ENCODE measurements at places on chromosomes 1 and 21.
A peak's percentile ranks its signal among the peaks of the same experiment; 100 is the strongest.

DNA sequence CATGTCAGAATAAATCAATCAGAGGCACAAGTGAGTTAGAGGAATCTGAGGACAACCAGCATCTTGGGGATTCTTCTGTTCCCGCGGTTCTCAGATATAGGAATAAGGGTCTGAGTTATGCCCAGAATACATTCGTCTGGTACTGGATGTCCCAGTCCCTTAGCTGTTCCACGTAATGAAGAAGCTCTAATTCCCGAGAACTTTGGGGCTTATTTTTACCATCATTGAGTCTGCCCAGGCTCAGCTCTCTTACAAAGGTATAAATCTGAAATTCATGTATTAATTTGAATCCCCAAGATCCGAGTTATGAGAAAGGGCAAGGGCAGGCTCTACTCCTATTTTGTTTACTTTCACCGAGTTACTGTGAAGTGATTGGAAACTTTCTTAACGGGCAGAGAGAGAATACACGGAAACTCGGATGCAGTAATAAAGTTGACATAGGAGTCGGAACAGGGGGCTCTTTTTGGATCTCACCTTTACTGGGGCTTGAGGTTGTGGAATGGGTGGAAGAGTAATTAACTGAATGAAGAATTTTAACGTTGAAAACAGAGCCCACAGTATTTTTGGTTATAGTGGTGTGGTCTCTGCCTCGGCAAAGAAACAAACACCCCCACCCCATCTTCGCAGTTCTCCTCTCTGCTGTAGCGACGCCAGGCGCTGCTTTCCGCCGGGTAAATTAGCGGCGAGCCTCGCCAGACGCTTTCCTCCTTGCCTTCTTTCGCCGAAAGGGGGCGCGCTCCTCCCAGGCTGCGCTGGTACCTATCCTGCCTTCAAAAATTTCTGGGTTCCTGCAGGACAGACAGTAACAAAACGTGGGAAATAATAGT is 7.1 kb downstream of the PRRX1 start:
- peak; percentile 1 for DNase-seq

DNA sequence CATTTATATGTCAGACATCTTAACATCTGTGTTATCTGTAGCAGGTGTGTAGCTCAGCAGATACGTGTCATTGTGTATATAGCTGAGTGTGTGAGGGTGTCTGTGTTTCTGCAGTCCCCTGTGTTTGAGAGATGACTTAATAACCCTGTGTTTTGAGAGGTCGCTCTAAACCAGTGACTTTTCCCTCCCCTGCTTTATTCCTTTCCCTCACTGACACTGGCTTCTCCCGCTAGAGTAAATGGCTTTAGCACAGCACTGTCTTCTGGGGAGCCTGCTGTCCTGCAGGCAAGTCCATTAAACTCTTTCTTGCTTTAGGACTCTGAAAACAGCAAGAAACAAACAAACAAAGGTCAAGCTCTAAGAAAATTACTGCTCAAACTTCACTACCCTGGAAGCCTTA is 53.0 kb downstream of the VANGL1 start:
- DNase-seq = no peak

DNA sequence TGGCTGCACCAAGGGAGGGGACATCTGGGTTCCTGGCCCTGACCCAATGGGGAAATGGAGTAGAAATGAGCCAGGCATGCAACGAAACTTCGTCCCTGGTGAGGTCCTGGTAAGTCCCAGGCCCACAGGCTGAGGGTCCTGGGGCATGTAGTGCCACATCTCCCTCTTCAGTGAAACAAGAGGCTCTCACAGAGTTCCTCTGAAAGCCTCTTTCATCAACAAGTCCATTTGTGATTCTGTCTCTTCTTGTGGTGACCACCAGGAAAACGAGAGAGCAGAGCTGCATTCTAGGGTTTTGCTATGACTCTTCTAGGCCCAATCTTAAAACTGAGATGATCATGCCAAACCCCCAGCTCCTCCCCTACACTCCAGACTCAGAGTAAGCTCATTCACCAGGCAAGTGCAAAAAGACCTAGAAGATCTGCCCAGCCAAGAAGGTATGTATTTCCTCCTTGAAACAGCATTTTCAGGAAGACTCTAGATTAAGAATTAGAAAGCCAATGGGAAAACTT is 24.3 kb upstream of the RNF220 start:
- DNase-seq = no peak

- DNase-seq = no peak
Observed at GRCh38 chr1:173421286-173421685, 55.8 kb upstream of the PRDX6 start.

DNA sequence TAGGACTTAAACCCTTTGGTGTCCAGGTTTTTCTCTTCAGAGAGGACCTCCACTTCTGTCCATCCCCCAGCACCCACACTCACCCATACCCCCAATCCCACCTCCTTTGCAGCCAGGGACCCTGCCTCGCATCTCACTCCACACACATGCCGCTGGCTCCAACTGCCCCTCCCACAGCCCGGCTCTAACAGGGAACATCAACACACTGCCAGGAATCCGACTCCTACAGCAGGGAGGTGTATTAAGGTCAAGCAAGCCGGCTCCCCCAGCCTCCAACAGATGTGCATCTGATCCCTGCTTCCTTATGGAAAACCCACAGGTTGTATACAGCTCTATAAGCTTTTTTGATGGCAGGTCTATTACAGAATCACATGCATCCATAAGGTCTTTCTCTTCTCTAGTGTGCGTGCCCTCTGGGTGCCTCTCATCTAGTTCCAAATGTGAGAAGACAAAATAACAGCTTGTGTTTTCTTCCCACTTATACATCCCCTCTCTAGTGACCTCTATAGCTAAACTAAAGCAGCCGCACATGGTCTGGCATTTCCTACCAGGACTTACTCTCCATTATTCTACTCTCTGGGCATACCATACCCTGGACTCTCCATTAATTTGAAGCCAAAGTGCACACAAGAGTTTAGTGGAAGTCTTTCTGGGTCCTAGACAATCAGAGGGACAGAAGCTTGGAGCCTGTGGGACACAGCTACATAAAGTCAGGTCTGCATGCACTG is 16.3 kb downstream of the PIK3C2B start:
- DNase-seq = no peak

GRCh38 chr1:223737342-223737741 is 25.0 kb downstream of the CAPN2 start:
- no peak for DNase-seq

GRCh38 chr1:169526120-169526832 is 40.5 kb upstream of the SLC19A2 start:
- DNase-seq = no peak

GRCh38 chr1:180188091-180188506 is 33.4 kb downstream of the QSOX1 start:
- no peak for DNase-seq
